Osteoblast (primary cell): ENCODE measurements at places on chromosomes 5 and 9. TPM values are rescaled to one million over a fixed set of nuclear protein-coding genes. Genes with fewer than 3 reads are reported as not detected.

Gene GABRA1
- total RNA-seq, result not detected in 2 replicates

Gene TRAF2
- 6.2 and 6.8 TPM in 2 replicates for total RNA-seq

Gene ZNF883
- 7.2 and 7.7 TPM in 2 replicates for total RNA-seq

Gene MAML1
- 12.4 and 14.1 TPM in 2 replicates for total RNA-seq

Gene NME5
- 5.9 and 6.5 TPM in 2 replicates for total RNA-seq

Gene MARCHF11
- not detected in 2 replicates for total RNA-seq

Gene SOWAHA
- under 0.01 and 0.29 TPM in 2 replicates for total RNA-seq

Gene CTSL
- total RNA-seq, result 384 and 396 TPM in 2 replicates

- H3K4me3 ChIP-seq, result no peak overlapping the region
- H3K27ac ChIP-seq, result no peak overlapping the region
- H3K27me3 ChIP-seq, result no peaks in the 10 kb centered on the region
Observed at GRCh38 chr9:72589667-72590521, 68.5 kb downstream of the TMC1 start.

GRCh38 chr5:28301712-28302111 lies 1263.3 kb upstream of the CDH9 start:
- no peaks in the 10 kb centered on the region for H3K36me3 ChIP-seq
- no peak overlapping the region for H3K4me3 ChIP-seq
- H3K27me3 ChIP-seq, result no peaks in the 10 kb centered on the region
- no peak for DNase-seq
- no peak overlapping the region for H3K27ac ChIP-seq

GRCh38 chr5:42779083-42779482 lies 22.5 kb downstream of the CCDC152 start:
- no peak for DNase-seq
- H3K27me3 ChIP-seq, result no peaks in the 10 kb centered on the region
- no peaks in the 10 kb centered on the region for H3K4me1 ChIP-seq
- no peaks in the 10 kb centered on the region for H3K36me3 ChIP-seq

GRCh38 chr5:72440207-72440638 lies 67.0 kb downstream of the ZNF366 start:
- no peaks in the 10 kb centered on the region for H3K36me3 ChIP-seq
- DNase-seq, result no peak
- H3K27ac ChIP-seq, result peak overlapping the region; percentile 89
- no peaks in the 10 kb centered on the region for H3K27me3 ChIP-seq

DNA sequence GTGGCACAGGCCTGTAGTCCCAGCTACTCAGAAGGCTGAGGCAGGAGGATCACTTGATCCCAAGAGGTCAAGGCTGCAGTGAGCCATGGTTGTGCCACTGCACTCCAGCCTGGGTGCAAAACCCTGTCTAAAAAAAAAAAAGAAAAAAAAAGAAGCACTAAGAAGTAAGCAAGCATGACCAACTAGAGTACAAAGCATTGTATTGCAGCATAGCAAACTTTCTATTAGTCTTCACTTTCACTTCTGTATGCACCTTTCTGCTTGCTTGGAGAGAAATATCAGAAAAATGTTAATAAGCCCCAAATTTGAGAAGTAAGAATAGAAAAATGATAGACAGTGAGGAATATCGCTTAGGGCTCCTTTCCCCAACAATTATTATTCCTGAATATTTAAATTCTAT lies 497.7 kb upstream of the WWC1 start:
- H3K27me3 ChIP-seq, result no peaks in the 10 kb centered on the region
- H3K4me1 ChIP-seq, result peaks cover 19% of the 10 kb centered on the region
- H3K36me3 ChIP-seq, result no peaks in the 10 kb centered on the region
- H3K27ac ChIP-seq, result no peak overlapping the region

DNA sequence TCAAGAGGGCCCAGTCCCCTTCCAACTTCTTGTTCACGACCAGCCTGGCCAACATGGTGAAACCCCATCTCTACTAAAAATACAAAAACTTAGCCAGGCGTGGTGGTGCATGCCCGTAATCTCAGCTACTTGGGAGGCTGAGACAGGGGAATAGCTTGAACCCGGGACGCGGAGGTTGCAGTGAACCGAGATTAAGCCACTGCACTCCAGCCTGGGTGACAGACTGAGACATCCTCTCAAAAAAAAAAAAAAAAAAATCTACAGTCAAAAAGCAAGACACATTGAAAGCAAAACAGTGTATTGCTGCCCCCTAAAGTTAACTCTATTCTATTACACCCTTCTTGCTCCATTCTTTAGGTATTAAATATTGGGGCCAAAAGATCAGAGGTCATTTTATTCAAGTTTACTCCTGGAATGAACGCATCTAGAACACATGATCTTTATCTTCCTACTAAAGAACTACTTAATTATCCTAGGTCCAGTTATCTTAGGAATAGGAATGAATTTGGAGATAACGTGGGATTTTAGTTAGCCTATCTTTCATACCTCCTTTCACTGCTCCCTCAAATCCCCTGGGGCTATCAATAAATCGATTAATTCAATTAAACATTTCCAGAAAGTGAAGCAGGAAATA lies 2.4 kb downstream of the ATG12 start:
- H3K27ac ChIP-seq, result peak overlapping the region; percentile 28
- peaks cover 36% of the 10 kb centered on the region for H3K36me3 ChIP-seq
- peaks cover 33% of the 10 kb centered on the region for H3K4me1 ChIP-seq

DNA sequence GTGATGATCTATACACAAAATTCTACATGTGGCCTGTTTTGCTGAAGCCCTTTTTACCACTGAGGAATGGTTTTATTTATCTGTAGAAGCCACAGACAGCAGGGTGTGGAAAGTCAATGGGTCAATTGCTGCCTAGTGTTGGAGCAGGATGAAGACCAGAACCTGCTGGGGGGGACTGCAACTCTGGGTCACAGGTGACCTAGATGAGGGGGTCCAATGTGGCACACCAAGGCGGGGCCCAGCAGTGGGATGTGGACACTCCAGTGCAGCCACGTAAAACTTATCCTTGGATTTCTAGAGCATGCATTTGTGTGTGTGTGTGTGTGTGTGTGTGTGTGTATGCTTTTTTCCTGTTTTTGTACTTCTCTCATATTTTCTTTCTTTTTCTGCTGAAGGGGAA lies 147.5 kb upstream of the PHYKPL start:
- no peaks in the 10 kb centered on the region for H3K36me3 ChIP-seq
- H3K4me3 ChIP-seq, result no peak overlapping the region
- DNase-seq, result peak; percentile 38
- H3K4me1 ChIP-seq, result no peaks in the 10 kb centered on the region

GRCh38 chr5:163489055-163489744 lies 16.2 kb upstream of the MAT2B start:
- no peak overlapping the region for H3K4me3 ChIP-seq
- DNase-seq, result no peak
- H3K4me1 ChIP-seq, result no peaks in the 10 kb centered on the region
- peaks cover 7% of the 10 kb centered on the region for H3K36me3 ChIP-seq

- no peak overlapping the region for H3K27ac ChIP-seq
- H3K4me3 ChIP-seq, result no peak overlapping the region
- no peaks in the 10 kb centered on the region for H3K27me3 ChIP-seq
- no peaks in the 10 kb centered on the region for H3K36me3 ChIP-seq
- DNase-seq, result peak; percentile 43
- peaks cover 3% of the 10 kb centered on the region for H3K4me1 ChIP-seq
Observed at GRCh38 chr9:82421498-82421897, 432.9 kb downstream of the SPATA31D1 start.

- H3K4me1 ChIP-seq, result no peaks in the 10 kb centered on the region
- H3K27ac ChIP-seq, result no peak overlapping the region
- H3K27me3 ChIP-seq, result no peaks in the 10 kb centered on the region
- no peaks in the 10 kb centered on the region for H3K36me3 ChIP-seq
- H3K4me3 ChIP-seq, result no peak overlapping the region
Observed at GRCh38 chr5:149018909-149019443, 43.9 kb downstream of the SH3TC2 start.

DNA sequence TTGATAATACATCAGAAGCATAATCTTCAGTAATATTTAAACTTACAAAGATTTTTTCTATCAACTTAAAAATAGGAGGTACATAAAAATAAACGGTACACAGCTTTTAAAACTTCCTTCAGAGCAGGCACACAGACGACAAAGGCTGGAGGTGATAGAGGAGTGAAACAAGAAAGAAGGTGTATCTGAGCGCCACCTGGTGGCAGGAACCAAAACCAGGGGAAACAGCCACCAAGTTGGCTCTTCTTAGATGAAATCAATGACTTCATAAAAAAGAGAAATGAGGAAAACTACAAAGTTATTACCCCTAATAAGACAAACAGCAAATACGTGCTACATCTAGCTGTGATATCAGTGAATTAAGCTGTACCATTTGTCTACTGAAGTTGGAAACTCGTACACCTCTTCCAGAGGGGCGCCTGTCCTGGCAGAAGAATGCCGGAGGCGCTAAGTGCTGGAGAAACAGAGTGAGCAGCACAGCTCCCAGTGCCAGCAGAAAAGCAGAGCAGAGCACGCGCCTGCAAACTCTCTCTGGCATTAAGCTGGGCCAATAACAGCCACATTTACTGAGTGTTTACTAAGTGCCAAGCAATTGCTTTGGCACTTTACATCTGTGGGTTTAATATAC lies 85.9 kb downstream of the SETX start:
- H3K36me3 ChIP-seq, result peaks cover 77% of the 10 kb centered on the region
- no peaks in the 10 kb centered on the region for H3K4me1 ChIP-seq
- H3K27me3 ChIP-seq, result no peaks in the 10 kb centered on the region

GRCh38 chr5:138789771-138790242 lies 36.6 kb downstream of the CTNNA1 start:
- DNase-seq, result peak; percentile 83
- no peaks in the 10 kb centered on the region for H3K27me3 ChIP-seq
- H3K4me3 ChIP-seq, result no peak overlapping the region
- no peak overlapping the region for H3K27ac ChIP-seq
- peaks cover 28% of the 10 kb centered on the region for H3K4me1 ChIP-seq

GRCh38 chr9:117091529-117091928 lies 323.3 kb downstream of the ASTN2 start:
- no peak overlapping the region for H3K4me3 ChIP-seq
- no peaks in the 10 kb centered on the region for H3K4me1 ChIP-seq
- DNase-seq, result no peak
- H3K36me3 ChIP-seq, result no peaks in the 10 kb centered on the region

DNA sequence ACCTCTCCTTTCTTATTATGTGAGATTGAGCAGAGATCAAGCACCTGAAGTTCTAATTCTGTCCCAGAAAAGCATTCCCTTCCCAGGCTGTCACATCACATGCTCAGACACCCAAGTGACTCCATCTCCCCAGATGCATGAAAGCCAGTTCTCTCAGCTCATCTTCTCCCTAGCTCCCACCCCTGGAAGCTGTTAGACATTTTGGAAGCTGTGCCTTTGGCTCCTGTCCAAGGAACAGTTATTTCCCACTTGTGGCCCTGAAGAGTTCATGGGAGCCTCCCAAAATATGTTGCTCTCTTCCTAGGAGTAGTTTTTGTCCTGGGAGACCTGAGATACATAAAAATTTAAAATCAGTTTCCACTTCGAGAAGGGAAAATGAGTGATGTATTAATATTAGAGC lies 161.4 kb upstream of the GAS1 start:
- peak overlapping the region; percentile 80 for H3K27ac ChIP-seq
- H3K4me1 ChIP-seq, result peaks cover 32% of the 10 kb centered on the region
- H3K27me3 ChIP-seq, result no peaks in the 10 kb centered on the region
- H3K36me3 ChIP-seq, result no peaks in the 10 kb centered on the region
- no peak overlapping the region for H3K4me3 ChIP-seq
- no peak for DNase-seq
